ENCODE measurements at places on chromosomes 5 and 9.

- no peak for DNase-seq
These were observed 72.2 kb downstream of the SHB start for GRCh38 chr9:37996819-37997217.

- DNase-seq, result no peak
These were observed 10.4 kb upstream of the ANXA1 start for GRCh38 chr9:73141282-73141681.

GRCh38 chr5:176178789-176179188, 59.4 kb upstream of the SIMC1 start:
- no peak for DNase-seq

DNA sequence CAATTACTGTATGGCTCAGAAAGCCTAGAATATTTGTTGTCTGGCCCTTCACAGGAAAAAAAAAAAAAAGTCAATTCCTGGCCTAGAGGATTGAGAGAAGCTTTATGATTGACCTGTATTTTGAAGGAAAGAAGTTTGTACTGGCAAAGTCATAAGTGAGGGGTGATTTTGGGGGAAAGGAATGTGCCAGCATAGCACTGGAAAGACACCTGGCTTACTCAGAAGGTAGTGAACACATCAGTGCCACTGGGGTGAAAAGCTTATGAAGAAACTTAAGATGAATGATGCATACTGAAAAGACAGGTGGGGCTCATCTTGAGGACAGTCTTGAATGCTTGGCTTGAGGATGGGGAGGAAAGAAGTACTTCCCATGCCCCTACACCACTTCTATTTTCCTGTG, 127.9 kb upstream of the RASA1 start:
- no peak for DNase-seq

DNA sequence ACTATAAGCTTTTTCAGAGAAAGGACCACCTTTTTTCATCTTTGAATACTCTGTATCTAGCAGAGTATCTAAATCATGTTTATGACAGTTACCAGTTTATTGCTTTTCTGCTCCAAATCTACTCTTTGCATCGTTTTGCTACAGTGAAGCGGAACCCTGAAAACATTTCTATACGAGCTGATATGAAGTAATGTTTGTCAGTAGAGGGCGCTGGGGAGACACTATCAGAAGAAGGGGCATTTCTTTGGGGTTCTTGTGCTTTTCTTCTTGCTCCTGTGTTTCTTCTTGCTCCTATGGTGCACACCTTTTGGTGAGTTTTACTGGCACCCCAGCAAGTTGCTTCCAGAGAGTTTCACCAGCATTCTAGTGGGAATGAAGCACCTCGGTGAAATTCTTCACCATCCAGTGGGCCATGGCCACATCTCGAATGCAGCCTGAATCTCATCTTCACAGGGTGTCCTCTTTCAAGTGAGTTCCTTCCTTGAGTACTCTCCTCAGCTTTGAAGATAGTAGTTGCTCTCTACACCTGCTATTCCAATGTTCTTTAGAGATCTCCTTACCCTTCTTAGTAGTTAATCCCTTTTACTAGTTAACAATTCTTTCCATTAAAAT, 98.4 kb downstream of the FGF1 start:
- peak; percentile 19 for DNase-seq

- no peak for DNase-seq
These were observed 18.6 kb upstream of the AGXT2 start for GRCh38 chr5:35066260-35066795.

- no peak for DNase-seq
These were observed 42.8 kb upstream of the ZSWIM6 start for GRCh38 chr5:61289241-61289640.

- no peak for DNase-seq
These were observed 41.1 kb downstream of the CSNK1A1 start for GRCh38 chr5:149510136-149510535.

GRCh38 chr9:98191671-98192502, 550 bp downstream of the CORO2A start:
- peak; percentile 46 for DNase-seq

GRCh38 chr9:117612317-117612716, 91.9 kb upstream of the TLR4 start:
- no peak for DNase-seq

GRCh38 chr9:95226921-95227320, 90.6 kb downstream of the FANCC start:
- DNase-seq, result no peak

Data from CD4-positive, alpha-beta T cell treated with Interleukin-21 for 1 hour (primary cell).